Subcutaneous adipose tissue (tissue), 4 donors: ENCODE measurements at places on chromosomes 1 and 21. TPM values are rescaled to one million over a fixed set of nuclear protein-coding genes. Genes with fewer than 3 reads are reported as not detected.

NPHS2 gene
- not detected for total RNA-seq

UBL4B gene
- total RNA-seq: not detected

GSTM4 gene
- total RNA-seq: 18.4 TPM

SAMD11 gene
- total RNA-seq: not detected

PWP2 gene
- total RNA-seq: 13.4 TPM

RNASEL gene
- 11.0 TPM for total RNA-seq

TRIM17 gene
- total RNA-seq: not detected

NUCKS1 gene
- 60.2 TPM for total RNA-seq

CATSPERE gene
- total RNA-seq: 5.3 TPM

FMO4 gene
- 17.0 TPM for total RNA-seq

TCEA3 gene
- total RNA-seq: 5.4 TPM

TRIM62 gene
- total RNA-seq: 3.4 TPM

LORICRIN gene
- total RNA-seq: not detected

VASH2 gene
- 0.38 TPM for total RNA-seq

EDARADD gene
- 3.1 TPM for total RNA-seq

RASAL2 gene
- 29.5 TPM for total RNA-seq

HSF2BP gene
- total RNA-seq: not detected

CTSS gene
- 142 TPM for total RNA-seq

ALDH9A1 gene
- 135 TPM for total RNA-seq

RLF gene
- 15.6 TPM for total RNA-seq

PCAT6 gene
- total RNA-seq: not detected

ZNF678 gene
- 5.4 TPM for total RNA-seq

TMPRSS2 gene
- total RNA-seq: 1.5 TPM

DNAJC28 gene
- total RNA-seq: 1.7 TPM

NTRK1 gene
- 0.49 TPM for total RNA-seq

KIF14 gene
- 0.88 TPM for total RNA-seq
